ENCODE measurements at places on chromosomes 6 and 20.

- no peak for DNase-seq
Observed at GRCh38 chr20:45058168-45058850, 42.6 kb downstream of the KCNS1 start.

DNA sequence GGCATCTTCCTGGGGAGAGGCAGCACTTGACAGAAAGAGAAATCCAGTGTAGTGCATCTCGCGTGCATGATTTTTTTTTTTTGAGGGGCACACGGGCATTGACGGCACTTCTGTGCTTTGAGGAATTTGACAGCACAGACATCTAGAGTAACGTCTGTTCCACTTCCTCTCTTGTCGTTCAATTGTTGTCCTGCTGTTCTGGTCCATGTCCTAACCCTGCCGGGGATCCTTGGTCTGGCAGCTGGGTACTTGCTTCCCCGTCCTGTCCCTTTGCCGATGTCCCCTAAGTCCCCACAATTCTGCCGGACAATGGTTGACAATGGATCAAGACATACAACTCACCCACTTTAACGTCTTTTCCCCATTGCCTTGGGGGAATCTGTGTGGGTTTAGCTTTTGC lies 46.0 kb upstream of the NAA20 start:
- no peak for DNase-seq

- DNase-seq = no peak
Observed at GRCh38 chr20:59737073-59737666, 132.8 kb downstream of the PHACTR3 start.

DNA sequence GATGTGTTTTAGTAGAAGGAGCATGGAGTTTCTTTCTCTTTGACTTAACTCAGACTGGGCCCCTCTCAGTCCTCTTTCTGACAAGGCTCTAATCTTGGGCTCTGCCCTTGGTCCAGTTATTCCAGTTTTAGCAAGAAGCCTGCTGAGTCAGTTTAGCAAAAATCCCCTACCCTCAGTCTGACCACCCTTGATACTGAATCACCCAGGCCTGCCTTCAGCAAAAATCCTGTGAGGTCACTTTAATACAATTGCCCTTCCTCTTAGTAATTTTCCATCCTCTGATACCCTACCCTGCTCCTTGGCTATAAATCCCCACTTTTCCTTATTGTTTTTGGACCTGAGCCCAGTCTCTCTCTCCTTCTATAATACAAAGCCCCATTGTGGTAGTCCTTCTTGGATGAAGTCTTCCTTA lies 326.7 kb upstream of the NOX3 start:
- no peak for DNase-seq

- DNase-seq = no peak
Observed at GRCh38 chr20:56953048-56953586, 313.3 kb downstream of the BMP7 start.

- no peak for DNase-seq
Observed at GRCh38 chr6:127178746-127179145, 60.3 kb downstream of the RSPO3 start.

GRCh38 chr6:135044639-135045038 lies 10.0 kb downstream of the HBS1L start:
- no peak for DNase-seq

- no peak for DNase-seq
Observed at GRCh38 chr6:70470016-70470415, 56.7 kb downstream of the FAM135A start.

GRCh38 chr6:33696548-33697518 lies 14.7 kb downstream of the UQCC2 start:
- DNase-seq = peak; percentile 52

- DNase-seq = no peak
Observed at GRCh38 chr6:137191670-137192069, 18.2 kb upstream of the IL22RA2 start.

DNA sequence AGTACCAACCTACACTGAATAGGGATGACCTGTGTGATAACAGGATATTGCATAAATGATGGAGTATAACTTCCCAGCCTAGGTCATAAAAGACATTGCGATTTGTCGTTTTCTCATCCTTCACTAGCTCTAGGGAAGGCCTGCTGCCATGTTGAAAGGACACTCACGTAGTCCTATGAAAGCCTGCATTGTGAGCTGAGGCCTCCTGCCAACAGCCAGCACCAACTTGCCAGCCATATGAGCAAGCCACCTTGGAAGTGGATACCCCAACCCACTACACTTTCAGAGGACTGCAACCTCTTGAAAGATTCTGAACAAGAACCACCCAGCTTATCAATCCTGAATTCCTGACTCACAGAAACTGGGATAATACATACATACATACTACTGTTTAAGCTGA lies 3.5 kb upstream of the PANK2 start:
- no peak for DNase-seq

DNA sequence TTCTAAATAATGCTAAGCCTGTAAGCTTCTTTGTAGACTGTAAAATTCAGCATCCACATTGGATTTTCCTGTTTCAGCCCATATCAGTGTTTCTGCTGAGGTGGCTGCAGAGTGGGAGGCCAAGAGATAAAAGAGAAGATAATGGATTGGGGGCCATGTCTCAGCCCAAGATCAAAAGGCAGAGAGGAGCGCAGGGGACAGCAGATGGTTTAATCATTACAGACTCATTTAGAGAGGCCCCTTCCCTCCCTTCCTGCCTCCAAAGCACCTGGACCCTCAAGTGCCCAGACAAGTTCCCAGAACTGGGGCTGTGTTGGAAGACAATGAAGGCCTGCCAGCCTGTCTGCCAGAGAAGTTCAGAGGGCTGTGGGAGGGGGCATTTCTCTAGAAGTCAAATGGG lies 20.4 kb upstream of the CTNNBL1 start:
- no peak for DNase-seq

- DNase-seq = no peak
Observed at GRCh38 chr20:33503564-33503963, 13.7 kb downstream of the CBFA2T2 start.

GRCh38 chr20:50189681-50190250 lies 864 bp upstream of the CEBPB start:
- DNase-seq = no peak

DNA sequence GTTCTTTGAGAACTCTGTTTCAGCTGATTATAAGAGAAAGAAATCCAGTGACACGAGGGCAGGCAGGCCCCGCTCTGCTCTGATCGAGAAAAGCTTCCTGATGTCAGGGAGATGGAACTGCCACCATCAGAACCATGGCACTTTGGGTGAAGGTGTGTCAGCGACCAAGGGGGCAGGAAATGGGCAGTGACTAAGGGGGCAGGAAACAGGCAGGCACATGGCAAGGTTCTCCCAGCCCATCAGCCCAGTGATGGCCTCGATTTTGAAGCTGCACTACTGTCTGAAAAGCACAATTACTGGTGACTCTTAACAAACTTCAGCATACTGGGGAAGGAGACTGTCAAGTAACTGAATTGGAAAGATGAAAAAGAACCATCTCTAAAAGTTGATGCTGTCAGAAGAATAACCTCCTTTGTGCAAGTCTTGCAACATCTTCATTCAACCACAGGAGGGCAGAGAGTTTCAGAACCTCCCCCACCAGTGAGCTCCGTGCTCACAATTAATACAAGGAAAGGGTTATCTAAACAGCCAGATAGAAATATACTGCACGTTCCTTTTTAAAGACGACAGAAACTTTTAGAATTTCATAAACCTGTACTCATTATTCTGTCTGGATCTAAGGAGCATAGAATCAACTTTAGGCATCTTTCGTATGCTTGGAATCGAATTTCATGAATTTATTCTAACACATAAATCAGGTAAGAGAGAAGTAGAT lies 39.1 kb downstream of the TMX4 start:
- DNase-seq = peak; percentile 11

- no peak for DNase-seq
Observed at GRCh38 chr20:58102261-58102660, 126.2 kb downstream of the ANKRD60 start.

- DNase-seq = no peak
Observed at GRCh38 chr6:42389736-42390135, 62.0 kb downstream of the TRERF1 start.

DNA sequence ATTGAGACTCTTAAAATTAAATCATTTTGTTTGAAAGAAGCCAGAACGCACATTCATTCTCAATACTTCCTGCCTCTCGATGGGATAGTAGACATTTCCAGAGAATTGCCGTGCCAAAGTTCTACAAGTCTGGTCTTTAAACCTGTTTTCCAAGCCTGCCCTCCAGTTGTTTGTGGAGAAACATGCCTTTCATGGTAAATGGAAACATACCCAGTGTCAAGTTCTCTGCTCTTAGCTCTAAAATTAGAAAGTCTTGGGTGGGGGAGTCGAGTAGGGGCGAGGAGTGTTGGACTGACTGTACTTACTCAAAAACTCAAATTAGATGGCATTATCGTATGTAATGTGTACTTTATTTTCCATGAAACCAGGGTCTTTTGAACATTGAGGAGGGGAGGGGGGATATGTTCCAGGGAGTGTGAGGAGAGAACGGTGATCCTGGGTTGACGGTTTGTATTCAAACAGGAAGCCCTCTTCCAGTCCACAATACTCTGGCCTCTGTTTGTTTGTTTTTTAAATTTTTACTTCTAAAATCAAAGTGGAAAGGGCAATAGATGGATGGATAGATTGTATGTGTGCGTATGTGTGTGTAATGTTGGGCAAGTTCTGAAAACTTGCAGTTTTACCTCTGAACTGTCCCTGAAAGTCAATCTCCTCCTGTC lies 106.8 kb upstream of the ARMC2 start:
- no peak for DNase-seq

GRCh38 chr6:107989166-107990094 lies 31.4 kb upstream of the SEC63 start:
- DNase-seq = no peak

DNA sequence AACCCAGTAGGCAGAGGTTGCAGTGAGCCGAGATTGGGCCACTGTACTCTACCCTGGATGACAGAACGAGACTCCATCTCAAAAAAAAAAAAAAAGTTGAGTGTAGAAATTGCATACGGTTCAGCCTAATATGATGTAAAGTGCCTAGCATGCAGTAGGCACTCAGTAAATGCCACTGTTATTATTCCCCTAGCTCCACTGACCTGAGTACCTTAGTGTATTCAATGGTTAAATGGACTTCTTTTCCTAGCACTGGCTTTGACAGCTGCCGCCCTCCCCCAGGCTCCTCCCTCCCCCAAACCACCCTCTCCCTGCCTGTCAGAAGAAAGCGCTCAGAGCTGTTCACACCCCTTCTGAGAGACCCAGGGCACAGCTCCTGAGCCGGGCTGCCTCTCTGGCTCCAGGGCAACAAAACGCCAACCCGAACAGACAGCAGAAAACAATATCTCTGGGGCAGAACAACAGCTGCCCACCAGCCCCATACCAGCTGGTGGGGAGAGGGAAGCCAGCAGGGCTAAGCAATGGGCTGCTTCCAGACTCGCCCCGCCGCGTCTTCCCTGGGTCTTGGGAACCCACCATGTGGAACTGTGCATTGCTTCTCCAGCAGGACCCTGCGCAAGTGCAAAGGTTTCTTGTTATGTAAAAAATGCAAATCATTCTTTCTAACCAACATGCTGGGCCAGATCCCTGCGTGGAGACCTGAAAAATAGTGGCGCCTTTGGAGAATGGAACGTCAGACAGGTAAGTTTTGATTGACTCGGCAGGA lies 4.5 kb downstream of the CPNE5 start:
- DNase-seq = peak; percentile 18

DNA sequence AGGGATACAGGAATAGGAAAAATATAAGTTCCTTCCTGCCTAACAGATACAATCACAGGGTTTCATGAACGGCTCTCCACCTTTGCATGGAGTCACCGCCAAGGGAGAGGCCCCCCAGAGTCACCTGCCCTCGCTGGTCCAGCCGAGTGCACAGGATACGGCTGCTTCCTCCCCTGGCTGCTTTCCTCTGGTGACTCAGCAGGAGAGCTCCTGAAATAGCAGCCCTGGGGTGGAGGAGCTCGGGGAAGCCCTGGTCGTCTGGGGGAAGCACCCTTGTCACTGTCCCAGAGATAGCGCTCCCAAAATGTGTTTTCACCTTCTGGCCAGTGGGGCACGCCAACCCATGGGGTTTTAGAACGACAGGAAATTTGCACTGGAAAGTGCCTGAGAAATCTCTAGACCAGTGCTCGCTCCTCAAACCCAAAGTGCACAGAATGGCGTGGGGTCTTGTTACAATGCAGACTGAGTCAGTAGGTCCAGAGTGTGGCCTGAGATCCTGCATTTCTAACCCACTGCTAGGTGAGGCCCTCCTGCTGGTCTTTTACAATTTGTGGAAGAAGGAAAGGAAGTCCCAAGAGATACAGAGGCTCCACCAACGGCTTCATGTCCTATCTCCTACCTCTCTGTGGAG lies 35.9 kb upstream of the FAM50B start:
- DNase-seq = no peak

DNA sequence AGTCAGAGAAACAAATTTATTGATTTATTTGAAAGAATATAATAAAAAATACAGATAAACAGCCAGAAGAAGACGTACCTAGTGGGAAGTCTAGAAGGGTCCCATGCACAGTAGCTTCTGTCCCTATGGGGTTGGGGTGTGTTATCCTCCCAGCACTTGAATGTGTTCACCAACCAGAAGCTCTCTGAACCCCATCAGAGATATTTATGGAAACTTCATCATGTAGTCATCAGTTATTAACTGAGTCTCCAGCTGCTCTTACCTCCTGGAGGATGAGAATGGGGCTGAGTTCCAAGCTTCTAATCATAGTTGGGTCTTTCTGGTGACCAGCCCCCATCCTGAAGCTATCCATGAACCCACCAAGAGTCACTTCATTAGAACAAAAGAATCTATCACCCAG lies 15.4 kb upstream of the USP45 start:
- no peak for DNase-seq

DNA sequence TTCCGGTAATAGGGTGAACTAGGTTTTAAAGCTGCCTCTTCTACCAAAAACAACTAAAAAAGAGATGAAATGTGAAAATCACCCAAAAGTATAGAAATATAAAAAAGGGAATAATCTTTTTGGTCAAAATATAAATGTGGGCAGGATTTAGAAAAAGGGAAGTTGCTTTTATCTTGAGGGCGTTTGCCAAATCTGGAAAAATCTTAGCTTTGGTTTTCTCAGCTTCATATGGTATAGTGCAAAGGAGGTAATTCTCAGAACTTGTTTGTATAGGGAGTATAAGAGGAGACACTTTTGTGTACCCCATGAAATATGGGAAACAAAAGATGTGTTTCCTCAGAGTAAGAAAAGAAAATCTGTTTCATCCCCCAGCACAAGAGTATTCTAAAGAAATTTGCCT lies 54.2 kb upstream of the TRIM26 start:
- DNase-seq = no peak

GRCh38 chr20:33370291-33370690 lies 31.0 kb downstream of the CDK5RAP1 start:
- DNase-seq = no peak

- DNase-seq = no peak
Observed at GRCh38 chr20:40641202-40641601, 47.8 kb downstream of the MAFB start.

DNA sequence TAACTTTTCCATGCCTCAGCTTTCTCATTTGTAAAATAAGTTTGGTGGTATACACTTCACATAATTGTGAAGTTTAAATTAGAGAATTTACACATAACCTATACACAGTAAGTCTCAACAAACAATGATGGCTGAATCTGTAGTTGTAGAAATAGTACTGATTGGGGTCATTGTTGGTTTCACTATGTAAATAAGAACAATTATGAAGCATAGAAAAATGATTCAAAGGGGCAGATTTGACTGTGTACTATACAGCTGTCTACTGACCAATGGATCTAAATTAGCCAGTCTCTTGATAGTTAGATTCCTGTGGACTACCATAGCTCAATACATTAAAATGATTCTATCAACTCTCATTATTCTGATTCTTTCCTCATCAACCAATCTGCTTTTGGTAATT lies 181.1 kb upstream of the STXBP5 start:
- no peak for DNase-seq
